B cell (primary cell): ENCODE measurements at places on chromosomes 3 and 15.
A peak's percentile ranks its signal among the peaks of the same experiment; 100 is the strongest.

DNA sequence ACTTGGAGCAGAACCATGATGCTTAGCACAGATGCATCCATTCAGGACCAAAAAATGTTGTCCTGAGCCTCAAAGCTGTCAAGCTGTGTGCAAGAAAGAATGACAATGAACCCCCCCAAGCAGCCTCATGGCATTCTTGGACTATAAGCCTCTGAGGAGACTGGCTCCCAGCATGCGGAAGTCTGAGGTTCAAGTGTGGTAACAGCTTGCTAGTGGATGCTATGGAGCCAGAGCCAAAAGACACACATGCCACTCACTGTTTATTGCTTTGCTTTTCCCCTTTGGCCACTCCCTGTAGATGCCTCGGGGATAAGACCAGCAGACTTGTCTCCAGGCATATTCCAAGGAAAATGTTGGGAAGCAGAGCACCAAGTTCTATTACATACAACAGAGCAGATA is 38.2 kb upstream of the SNRK start:
- no peak for DNase-seq

GRCh38 chr15:46961795-46962194 is 755.5 kb upstream of the SEMA6D start:
- DNase-seq: no peak

DNA sequence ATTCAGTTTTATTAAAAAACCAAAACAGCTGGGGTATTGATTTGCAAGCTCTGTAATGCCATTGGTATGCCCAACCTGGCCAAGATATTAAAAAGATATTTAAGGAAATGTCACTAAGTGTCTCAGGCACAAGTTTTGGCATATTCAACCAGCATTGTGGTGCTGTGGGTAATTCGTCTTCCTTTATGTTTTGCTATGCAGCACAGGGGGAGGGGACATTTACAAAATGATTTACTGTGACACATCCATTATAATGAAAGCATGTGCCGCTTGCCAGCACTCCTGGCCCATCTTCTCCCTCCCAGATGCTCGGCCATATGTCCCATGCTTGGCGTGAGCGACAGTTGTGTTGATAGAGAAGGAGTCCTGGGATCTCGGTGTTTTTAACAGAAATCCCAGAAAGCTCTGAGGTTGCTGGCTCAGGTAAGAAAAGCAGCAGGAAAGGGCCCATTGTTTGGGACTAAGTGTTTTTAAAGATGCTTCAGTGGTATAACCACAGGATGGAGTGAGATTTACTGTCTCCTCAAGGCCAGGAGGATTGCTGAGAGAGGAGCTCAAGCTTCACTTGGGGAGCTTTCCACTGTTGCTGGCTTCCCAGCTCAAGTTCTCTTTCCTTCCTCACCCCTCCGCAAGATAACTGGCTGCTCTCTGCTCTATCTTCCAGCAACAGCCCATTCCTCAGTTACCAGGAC is 158.2 kb upstream of the TSC22D2 start:
- no peak for DNase-seq

GRCh38 chr3:49709852-49710251 is 9.6 kb downstream of the AMIGO3 start:
- DNase-seq: no peak

GRCh38 chr3:33578325-33579177 is 138.3 kb upstream of the UBP1 start:
- no peak for DNase-seq

- peak; percentile 37 for DNase-seq
Measured at GRCh38 chr15:31977812-31978661, 52.3 kb upstream of the CHRNA7 start.
